Right hindlimb (tissue), 1 donor: ENCODE measurements at places on chromosomes 3 and 15.

GRCh38 chr3:127792541-127793292, 29.6 kb downstream of the MGLL start:
- DNase-seq, result peak; percentile 73

- no peak for DNase-seq
Measured at GRCh38 chr3:61520966-61521628, 40.3 kb upstream of the PTPRG start.

DNA sequence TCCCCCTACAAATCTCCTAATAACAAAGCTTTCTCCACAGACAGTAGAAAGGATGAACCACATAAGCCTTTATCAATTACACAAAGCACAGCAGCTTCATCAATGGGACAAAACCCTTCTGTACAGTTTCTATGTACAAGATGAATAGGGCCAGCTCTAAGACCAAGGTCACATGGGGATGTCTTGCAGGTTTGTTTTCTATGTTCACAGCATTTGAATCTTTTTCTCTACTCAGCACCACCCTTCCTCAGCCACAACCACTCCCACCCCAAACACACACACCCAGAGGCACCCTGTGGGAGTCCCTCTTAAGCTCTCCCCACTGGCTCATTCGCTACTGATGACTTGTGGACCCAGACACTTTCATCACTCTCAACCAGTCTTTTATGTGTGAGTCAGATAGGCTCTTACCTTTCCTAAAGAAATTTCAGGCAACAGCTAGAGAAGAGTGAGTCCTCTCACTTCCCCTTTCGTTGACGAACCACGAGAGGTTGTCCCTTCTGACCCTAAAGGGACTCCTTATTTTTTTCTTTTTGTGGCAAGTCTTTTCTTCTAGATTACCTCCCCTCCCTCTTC, 57.9 kb downstream of the ARHGAP31 start:
- no peak for DNase-seq

DNA sequence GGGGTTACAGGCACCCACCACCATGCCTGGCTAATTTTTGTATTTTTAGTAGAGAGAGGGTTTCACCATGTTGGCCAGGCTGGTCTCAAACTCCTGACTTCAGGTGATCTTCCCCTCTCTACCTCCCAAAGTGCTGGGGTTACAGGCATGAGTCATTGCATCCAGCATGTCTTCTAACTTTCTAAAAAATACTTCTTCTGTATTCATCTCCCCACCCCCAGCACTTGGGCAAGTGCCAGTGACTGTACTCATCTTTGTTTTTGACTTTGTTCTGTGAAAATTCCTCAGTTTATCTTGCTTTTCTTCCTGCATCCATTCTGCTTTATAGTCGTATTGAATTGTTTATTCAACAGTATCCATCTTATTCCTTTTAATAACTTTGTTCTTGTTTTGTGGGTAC, 47.6 kb downstream of the ARIH1 start:
- DNase-seq, result no peak

DNA sequence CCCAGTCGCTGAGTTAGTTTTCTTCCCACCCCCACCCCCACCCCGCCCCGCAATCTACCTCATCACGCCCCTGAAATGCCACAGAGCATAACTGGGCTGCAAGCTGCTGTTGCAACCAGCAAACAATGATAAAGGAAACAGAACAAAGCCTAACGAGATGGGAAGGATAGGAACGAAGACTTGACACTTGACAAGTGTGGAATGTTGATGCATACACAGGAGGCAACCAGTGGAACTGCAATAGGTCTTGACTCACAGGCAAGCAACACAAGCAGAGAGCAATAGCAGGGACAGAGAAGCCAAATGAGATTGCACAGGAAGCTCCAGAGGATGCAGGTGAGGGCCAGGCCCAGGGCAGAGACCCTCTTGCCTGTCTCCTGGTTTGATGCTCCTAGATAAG, 225.9 kb downstream of the IGSF11 start:
- DNase-seq, result no peak
